ENCODE measurements at places on chromosomes 5 and 9. TPM values are rescaled to one million over a fixed set of nuclear protein-coding genes. Genes with fewer than 3 reads are reported as not detected.
A peak's percentile ranks its signal among the peaks of the same experiment; 100 is the strongest.

GRCh38 chr5:6705088-6705487 lies 8.1 kb upstream of the TENT4A start:
- ATAC-seq = no peak

Gene SHOC1
- total RNA-seq = 0.33 TPM

- no peak for ATAC-seq
Observed at GRCh38 chr9:16996901-16997491, 126.5 kb upstream of the BNC2 start.

DNA sequence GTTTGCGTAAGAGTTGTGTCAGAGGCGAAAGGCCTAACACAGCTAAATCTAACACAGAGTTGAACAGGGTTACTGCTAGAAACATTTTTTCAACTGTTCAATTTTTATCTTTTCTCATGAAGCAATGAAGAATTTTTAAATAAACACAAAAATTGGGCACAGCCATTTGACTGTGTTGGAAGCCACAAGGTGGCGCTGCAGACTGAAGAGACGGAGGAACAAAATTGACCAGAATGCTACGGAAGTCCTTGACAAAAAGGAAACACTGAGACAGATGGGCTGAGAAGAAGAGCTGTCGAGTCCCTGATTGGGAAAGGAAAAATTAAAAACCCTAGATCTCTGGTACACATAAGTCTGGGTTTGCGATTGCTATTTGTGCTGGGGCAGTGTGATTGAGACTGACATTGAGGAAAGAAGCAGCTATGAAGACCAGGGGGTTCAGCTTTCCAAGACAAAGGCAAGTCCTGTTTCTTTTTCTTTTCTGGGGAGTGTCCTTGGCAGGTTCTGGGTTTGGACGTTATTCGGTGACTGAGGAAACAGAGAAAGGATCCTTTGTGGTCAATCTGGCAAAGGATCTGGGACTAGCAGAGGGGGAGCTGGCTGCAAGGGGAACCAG lies at the start of gene PCDHB9:
PCDHB9 (plus strand) TSS at position 265 of the 616 bp plus-strand sequence; CDS start at position 423, 158 bp downstream.
- ATAC-seq = peak; percentile 42

GRCh38 chr9:107931071-107931715 lies 441.6 kb upstream of the KLF4 start:
- ATAC-seq = no peak

- no peak for ATAC-seq
Observed at GRCh38 chr9:75488719-75489110, 400.4 kb downstream of the OSTF1 start.

GRCh38 chr5:164861610-164862009 lies 1356.2 kb downstream of the MAT2B start:
- no peak for ATAC-seq

DNA sequence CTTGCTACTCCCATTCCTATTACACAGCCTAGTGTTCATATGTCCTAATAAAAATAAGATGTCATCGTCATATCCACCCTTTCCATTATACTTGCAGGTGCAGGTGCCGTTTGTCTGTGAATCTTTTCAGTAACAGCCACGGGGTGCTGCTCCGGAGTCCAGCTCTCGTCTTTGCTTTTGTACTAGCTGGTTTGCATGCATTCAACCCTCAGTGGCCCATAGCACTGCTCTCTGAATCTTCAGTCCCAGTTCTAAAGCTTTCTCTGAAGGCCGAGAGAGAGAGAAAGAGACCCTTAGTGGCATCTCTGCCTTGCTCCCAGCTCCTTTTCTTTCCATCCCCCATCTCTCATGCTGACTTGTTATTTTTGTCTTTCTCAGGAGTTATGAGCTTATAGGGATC lies 468.5 kb downstream of the TMEM232 start:
- ATAC-seq = peak; percentile 48

GRCh38 chr9:5896863-5897262 lies 6.2 kb downstream of the MLANA start:
- ATAC-seq = no peak

- ATAC-seq = no peak
Observed at GRCh38 chr9:122572456-122572855, 10.7 kb downstream of the OR1L8 start.

GRCh38 chr5:149679876-149680809 lies 50.0 kb upstream of the PPARGC1B start:
- ATAC-seq = no peak

DNA sequence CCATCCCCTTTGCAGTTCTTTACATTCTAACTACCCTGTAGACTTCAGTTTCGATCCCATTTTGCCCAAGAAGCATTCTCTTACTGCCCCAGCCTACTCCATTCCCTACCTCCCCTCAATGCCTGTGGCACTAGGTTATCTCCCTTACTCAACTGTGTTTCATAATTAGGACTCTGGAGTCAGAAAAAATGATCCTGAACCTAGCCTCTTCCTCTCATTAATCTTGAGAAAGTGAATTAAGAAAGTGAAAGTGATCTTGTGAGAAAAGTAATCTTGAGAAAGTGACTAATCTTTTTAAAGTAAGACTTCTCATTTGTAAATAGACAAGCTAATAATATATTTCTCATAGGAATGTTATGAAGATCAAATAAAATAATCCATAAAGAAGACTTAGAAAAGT lies 444.0 kb upstream of the TRPC7 start:
- no peak for ATAC-seq

Gene CCDC187
- 0.38 TPM for total RNA-seq

Gene C9
- not detected for total RNA-seq

Gene ADGRD2
- total RNA-seq = 0.14 TPM
